ENCODE measurements at places on chromosomes 2 and 18.

- no peak for DNase-seq
These were observed 8.7 kb upstream of the FZD5 start for GRCh38 chr2:207778298-207778882.

DNA sequence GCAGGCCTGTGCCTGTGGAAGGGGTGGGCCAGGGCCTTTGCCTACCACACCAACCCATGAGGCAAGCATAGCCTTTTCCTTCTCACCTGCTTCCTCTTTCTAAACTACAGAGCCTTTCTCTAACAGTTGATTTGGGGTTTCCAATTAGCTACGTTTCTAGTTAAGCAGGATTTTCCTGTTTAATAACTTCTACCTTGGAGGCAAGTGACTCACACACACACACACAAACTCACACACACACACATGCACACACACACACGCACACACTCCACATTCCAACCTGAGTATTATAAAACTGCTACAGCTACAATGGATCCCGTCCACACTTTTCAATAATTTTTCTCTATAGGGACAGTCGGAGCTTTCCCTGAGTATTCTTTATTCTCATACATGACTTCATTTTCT is 84.9 kb downstream of the SOX11 start:
- no peak for DNase-seq

GRCh38 chr2:60780721-60781120 is 24.7 kb downstream of the PAPOLG start:
- no peak for DNase-seq

DNA sequence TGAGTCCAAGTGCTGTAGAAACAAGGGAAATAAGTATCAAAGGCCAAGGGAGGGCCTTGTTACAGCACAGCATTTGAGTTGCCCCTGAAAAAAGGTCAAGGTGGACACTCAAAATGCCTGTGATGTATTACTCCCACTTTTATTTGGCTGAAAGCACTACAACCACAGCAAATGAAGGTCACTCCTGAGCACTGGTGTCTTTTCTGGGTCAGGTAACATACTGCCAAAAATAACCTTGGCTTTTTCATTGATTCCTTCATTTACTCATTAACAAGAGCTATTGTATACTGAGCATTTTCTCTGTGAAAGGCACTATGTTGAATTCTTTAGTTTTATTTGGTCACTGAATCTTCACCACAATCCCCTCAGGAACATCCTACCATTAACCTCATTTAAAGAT is 590.3 kb downstream of the BCL11A start:
- no peak for DNase-seq
